Airway epithelial cell (primary cell): ENCODE measurements at places on chromosomes 16 and 17. TPM values are rescaled to one million over a fixed set of nuclear protein-coding genes. Genes with fewer than 3 reads are reported as not detected.

SMIM36 gene
- total RNA-seq: not detected in 2 replicates

TEX14 gene
- total RNA-seq: not detected in 2 replicates

OTOP2 gene
- 0.42 and 0.79 TPM in 2 replicates for total RNA-seq

CHMP6 gene
- 33.4 and 39.2 TPM in 2 replicates for total RNA-seq

ADAD2 gene
- total RNA-seq: not detected in 2 replicates

ABCA6 gene
- 0.21 TPM in 1 of 2 replicates, not detected in the other for total RNA-seq

TPSG1 gene
- total RNA-seq: not detected in 2 replicates

PRAC1 gene
- total RNA-seq: not detected in 2 replicates

ESRP2 gene
- total RNA-seq: 55.9 and 76.4 TPM in 2 replicates

USP43 gene
- total RNA-seq: 8.7 and 10.0 TPM in 2 replicates

UNC13D gene
- 9.6 and 10.1 TPM in 2 replicates for total RNA-seq

TPSAB1 gene
- not detected in 2 replicates for total RNA-seq

PRDM7 gene
- total RNA-seq: not detected in 2 replicates

GUCY2D gene
- total RNA-seq: 0.14 and 0.84 TPM in 2 replicates

PRR35 gene
- total RNA-seq: not detected in 2 replicates

GALR2 gene
- 0.14 and 0.78 TPM in 2 replicates for total RNA-seq

SSTR5 gene
- total RNA-seq: not detected in 2 replicates

SLFN14 gene
- not detected in 2 replicates for total RNA-seq

TBC1D3C gene
- not detected in 2 replicates for total RNA-seq

CCL8 gene
- not detected in 2 replicates for total RNA-seq

KIF2B gene
- not detected in 2 replicates for total RNA-seq

KRTAP4-9 gene
- not detected in 2 replicates for total RNA-seq

MYH8 gene
- not detected in 2 replicates for total RNA-seq

NDRG4 gene
- 3.5 and 7.8 TPM in 2 replicates for total RNA-seq

PIK3R6 gene
- total RNA-seq: 0.07 TPM in 1 of 2 replicates, not detected in the other

CMC2 gene
- total RNA-seq: 60.6 and 72.0 TPM in 2 replicates

CDH15 gene
- total RNA-seq: not detected in 2 replicates

TMED6 gene
- not detected in 2 replicates for total RNA-seq

ENPP7 gene
- not detected in 2 replicates for total RNA-seq

RAB11FIP4 gene
- total RNA-seq: 13.2 and 15.6 TPM in 2 replicates

CFAP97D1 gene
- total RNA-seq: not detected in 2 replicates

NPIPB4 gene
- 6.0 and 9.0 TPM in 2 replicates for total RNA-seq

OR1F1 gene
- total RNA-seq: 0.78 TPM in 1 of 2 replicates, not detected in the other

GDPD3 gene
- 4.4 and 7.9 TPM in 2 replicates for total RNA-seq

FDXR gene
- total RNA-seq: 48.2 and 57.8 TPM in 2 replicates

TBC1D3K gene
- not detected in 2 replicates for total RNA-seq

IGSF6 gene
- not detected in 2 replicates for total RNA-seq

YBX2 gene
- total RNA-seq: 0.51 and 0.63 TPM in 2 replicates

HOXB7 gene
- 0.71 TPM in 1 of 2 replicates, not detected in the other for total RNA-seq
